Left renal cortex interstitium (tissue), 4 donors: ENCODE measurements at places on chromosomes 3 and 15. TPM values are rescaled to one million over a fixed set of nuclear protein-coding genes. Genes with fewer than 3 reads are reported as not detected.

DNA sequence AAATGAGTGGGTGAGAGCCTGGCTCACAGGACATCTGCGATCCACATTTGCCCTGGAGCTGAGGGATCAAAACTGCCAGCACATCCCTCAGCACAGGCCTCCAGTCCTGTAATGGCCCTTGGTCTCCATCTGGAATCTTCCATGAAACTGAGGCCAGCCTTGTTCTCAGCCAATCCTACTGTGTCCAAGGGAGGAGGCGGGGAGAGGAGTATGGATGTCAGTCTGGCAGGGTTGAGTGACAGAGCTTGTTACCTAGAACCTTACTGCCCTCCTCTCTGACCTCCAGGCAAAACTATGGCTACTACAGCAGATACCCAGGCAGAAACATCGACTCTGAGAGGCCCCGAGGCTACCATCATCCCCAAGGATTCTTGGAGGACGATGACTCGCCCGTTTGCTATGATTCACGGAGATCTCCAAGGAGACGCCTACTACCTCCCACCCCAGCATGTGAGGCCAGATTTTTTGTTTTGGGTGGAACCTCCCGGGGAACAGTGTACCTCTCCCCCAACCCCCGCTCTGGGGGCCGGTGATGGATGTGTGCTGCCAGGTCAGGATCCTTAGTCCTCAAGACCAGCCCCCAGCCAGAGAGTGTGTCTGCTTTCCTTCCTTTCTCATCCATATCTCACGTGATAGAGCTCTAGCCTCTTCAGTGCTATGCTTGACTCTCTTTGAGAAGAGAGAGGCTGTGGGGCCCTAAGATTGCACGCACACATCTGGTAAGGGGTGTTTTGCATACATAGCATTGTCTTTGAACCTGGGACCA is 41.3 kb downstream of the CHDH start:
- no peak for DNase-seq

GRCh38 chr3:179179979-179180759 is 32.0 kb downstream of the PIK3CA start:
- DNase-seq: no peak

Gene HIGD2B
- 0.09 TPM for polyA plus RNA-seq

- no peak for DNase-seq
Measured at GRCh38 chr3:48555949-48556795, 431 bp downstream of the PFKFB4 start.

Gene SCG3
- polyA plus RNA-seq: 0.28 TPM

Gene XXYLT1
- 36.9 TPM for polyA plus RNA-seq

DNA sequence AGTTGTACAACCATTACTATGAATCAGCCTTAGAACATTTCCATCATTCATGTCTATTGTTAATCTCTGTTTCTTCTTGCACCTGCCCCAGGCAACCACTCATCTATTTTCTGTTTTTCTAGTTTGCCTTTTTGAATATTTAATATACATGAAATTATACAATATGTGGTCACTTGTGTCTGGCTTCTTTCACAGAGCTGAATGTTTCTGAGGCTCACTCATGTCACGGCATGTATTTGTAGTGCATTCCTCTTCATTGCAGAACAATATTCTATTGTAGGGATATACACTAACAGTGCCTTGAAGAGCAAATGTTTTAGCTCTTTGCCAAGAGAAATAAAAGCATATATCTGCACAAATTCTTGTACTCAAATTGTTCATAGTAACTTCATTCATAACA is 32.9 kb downstream of the CERS3 start:
- no peak for DNase-seq

DNA sequence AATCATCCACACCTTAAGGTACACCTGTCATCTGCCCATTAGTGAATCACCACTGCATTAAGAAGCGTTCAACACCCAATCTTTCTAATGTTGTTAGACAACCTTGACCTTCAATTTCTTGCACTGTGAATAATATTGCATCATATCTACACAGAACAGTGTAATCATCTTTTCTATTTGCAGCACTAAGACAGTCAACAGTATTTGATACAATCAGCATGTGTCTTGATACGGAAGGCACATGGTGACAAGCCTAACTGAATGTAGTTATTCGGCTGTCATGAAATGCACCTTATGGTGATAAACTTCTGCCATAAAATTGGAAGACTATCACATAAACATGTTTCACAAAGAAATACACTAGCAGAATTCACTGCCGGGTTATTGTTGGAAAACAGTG is 253.9 kb upstream of the THRB start:
- DNase-seq: no peak

- DNase-seq: no peak
Measured at GRCh38 chr3:176937541-176937940, 259.7 kb downstream of the TBL1XR1 start.

GRCh38 chr3:28791713-28792255 is 443.2 kb upstream of the AZI2 start:
- no peak for DNase-seq

GRCh38 chr15:29089731-29090616 is 179.6 kb downstream of the NSMCE3 start:
- no peak for DNase-seq

Gene GOLGA6B
- polyA plus RNA-seq: not detected

- DNase-seq: no peak
Measured at GRCh38 chr3:175619369-175619768, 760.2 kb downstream of the NAALADL2 start.
